Stimulated activated CD4-positive, alpha-beta T cell treated with anti-CD3 and anti-CD28 coated beads, Interleukin-2, amount 100 ng/mL, for 24 hours (primary cell): ENCODE measurements at places on chromosomes 6 and 20.

DNA sequence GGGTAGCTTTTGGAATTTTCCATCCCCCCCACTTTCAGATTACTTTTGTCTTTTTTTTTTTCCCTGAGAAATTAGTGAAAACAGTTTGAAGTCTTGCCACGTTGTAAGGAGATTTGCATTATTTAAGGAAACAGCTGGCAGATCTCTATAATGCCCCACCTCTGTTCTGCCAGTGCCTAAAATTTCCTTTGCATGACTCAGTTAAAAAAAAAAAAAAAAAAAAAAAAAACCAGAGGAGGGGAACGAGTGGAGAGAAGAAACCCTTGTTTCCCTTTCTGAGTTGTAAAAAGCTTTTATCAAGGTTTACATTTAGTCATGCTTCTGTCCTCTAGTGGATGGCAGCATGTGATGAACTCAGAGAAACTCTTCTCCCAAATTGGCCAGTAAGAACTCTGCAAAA lies 33.5 kb downstream of the CARMIL1 start:
- no peak for DNase-seq

DNA sequence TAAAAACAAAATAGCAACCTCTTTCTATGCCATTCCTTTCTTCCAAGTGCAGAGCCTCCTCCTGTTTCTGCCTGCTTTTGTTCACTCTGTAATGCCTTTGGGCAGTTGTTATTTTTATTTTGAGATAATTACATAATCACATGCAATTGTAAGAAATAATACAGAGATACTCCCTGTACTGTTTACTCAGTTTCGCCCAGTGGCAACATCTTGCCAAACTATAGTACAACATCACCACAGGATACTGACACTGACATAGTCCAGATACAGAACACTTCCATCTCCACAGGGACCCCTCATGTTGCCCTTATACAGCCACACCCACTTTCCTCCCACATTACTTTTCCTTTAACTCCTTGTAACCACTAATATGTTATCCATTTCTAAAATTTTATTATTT lies 59.7 kb downstream of the BANF2 start:
- DNase-seq: no peak

DNA sequence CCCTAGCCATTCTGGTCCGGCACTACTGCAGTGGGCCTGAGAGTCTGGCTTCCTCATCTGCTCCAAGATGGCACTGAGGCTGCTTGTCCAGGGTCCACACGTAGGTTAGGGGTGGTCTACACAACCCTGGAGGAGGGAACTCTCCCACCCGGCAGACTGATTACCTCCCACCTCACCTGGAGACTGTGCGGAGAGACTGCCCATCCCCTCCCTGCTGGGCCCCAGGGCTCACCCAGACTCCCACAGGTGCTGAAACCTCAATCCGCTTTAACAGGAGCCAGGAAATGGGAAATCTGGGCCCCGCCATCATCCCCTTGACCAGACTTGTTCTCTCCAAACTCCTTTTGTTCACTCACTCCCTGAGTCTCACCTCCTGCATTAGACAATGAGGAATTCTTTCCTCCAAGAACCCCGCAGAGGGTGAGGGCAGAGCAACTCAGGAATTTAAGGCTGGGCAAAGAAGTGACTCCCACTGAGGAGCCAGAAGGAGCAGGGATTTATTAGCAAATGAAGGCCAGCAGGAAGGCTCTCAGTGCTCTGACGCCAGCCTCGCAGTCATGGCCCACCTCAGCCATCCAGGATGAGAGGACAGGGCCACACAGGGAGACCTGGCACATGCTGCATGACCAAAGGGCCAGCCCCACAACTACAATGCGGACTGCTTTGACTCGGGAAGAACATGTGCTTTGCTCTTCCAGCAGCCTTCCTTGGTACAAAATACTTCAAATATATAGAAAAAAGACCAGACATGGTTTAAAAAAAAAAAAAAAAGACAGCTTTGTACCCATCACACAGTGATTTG lies 53.0 kb downstream of the CDK5RAP1 start:
- no peak for DNase-seq

GRCh38 chr6:24522228-24523176 lies 27.7 kb downstream of the ALDH5A1 start:
- no peak for DNase-seq

GRCh38 chr20:36847009-36847709 lies 28.8 kb upstream of the TLDC2 start:
- no peak for DNase-seq

DNA sequence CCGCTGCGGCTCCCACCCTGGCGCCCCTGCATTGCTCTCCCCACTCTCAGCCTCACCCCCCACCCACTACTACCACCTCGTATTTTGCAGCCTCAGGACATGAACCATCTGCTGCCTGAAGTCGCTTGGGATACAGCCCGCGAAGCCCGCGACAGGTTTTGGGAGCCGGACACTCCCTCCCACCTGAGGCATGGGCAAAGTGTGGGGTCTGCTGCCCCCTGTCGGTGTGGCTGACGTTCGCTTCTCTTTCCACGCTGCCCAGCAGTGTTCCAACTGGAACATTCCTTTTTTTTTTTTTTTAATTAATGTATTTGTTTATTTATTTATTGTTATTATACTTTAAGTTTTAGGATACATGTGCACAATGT lies 15.3 kb upstream of the LPA start:
- DNase-seq: no peak

DNA sequence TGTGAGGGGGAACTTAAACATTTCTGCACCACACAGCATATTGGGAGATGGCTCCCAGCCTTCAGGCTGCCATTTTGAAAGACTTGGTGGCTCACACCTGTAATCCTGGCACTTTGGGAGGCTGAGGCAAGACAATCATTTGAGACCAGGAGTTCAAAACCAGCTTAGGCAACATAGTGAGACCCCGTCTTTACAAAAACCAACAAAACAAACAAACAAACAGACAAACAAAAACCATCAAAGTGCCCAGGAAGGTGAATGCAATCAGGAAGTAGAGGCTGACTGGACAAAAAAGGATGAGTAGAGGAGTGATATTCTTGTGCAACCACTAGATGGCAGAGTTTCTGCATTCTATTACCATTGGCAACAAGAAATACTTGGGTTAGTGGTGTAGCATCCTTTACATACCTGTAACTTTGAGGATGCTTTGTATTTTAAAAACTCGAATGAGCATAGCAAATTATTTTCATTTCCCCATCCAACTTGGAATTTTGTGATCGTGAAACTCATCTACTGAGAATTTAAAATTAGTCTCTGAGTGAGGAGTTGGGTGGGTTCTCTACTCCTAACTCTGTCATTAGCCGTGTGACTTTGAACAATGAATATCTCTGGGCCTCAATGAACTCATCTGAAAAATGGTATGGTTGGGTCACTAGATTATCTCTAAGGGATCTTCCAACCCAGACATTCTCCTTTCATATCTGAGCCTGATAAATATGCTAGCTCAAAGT lies 84.4 kb downstream of the CRYBG1 start:
- no peak for DNase-seq

DNA sequence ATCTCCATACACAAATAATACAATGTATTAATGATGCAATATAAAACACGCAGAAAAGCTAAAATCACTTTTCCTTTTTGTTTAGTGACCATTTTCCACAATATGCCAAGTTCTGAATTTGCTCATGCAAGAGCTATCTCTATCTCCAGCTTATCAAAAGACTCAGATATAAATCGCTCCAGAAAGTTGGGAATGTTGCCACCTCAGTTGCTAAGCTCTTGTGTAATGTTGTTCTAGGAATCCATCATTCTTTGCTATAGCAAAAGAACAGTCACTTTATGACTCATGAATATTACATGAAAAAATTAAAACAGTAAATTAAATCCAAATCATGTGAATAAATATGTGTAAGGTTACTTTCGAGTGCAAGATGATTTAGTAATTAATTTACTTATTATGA lies 8.7 kb downstream of the PLAGL1 start:
- no peak for DNase-seq

- DNase-seq: no peak
Observed at GRCh38 chr20:22805219-22805618, 220.8 kb upstream of the FOXA2 start.

- no peak for DNase-seq
Observed at GRCh38 chr20:31845300-31845863, at the start of gene FOXS1. Gene FOXS1 (minus strand): TSS chr20:31845604. CDS start chr20:31845542, 62 bp downstream.

- no peak for DNase-seq
Observed at GRCh38 chr6:169604076-169604475, 97.8 kb downstream of the WDR27 start.

GRCh38 chr6:85591207-85591606 lies 2.5 kb downstream of the SNX14 start:
- DNase-seq: no peak

DNA sequence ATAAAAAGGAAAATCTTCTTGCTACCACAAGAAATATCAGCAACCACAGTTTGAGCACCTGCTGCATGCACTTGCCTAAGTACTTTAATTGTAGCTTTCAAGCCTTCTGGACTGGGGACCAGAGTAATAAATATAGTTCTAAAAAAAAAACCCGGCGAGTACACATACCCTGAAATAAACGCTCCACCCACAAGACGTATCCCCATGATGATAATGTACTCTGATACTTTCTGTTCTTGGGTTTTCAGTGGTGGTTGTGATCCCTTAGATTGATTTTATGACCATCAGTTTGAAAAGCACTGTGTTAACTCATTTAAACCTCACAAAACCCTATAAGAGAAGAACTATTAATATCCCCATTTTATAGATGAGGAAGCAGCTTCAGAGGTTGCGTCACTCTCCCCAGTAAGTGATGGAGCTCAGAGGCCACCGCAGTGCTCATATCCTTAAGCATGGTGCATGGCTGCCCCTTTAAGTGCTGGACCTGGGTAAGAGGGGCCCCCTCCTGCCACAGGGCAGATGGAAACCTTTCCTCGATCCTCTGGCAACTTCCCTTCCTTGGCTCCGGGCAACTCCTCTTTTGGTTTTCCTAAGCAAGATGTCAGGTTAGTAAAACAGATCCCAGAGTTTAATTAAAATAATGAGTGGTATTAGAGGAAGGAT lies 67.3 kb downstream of the KCNB1 start:
- no peak for DNase-seq

- no peak for DNase-seq
Observed at GRCh38 chr6:81169166-81169565, 583.3 kb downstream of the TENT5A start.

GRCh38 chr6:2733324-2733723 lies 17.4 kb downstream of the MYLK4 start:
- DNase-seq: no peak

- DNase-seq: no peak
Observed at GRCh38 chr6:42251911-42252637, 34.4 kb upstream of the MRPS10 start.

- DNase-seq: no peak
Observed at GRCh38 chr20:6295867-6296256, 173.0 kb upstream of the FERMT1 start.

DNA sequence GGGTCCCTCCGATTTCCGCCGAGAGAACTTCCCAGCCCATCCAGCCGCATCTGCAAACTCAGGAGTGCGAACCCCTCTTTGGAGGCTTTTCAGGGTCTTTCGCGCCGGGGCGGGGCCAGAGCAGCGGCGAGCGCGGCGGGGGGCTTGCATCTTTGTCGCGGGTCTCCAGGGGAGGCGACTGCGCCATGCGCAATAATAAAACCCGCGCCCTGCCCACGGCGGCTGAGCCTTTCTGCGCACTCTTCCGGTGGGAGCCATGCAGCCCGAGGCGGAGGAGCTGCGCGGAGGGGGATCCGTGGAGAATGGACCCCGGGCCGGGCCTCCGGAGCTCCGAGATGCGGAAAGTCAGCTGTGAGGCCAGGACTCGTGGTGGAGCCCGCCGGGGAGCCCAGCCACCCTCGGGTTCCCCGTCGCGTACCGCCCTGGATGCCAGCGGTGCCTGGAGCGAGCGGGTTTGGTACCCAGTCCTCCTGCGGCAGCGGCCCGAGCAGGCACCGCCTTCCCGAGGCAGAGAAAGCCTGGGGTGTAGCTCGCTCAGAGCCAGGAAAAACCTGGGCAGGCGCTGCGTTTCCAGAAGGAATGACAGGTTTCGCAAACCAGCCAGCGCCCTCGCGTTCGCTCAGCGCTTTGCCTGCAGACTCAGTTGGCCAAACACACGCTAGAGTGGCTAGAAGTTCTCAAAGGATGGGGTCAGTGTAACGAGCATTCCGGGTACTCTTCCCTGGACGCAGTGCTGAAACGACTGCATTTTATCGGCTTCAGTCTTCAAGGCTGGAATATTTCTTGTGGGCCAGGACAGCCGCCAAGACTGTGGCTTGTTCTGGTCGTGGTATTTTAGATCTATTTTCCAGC lies 1.2 kb downstream of the AKAP12 start:
- peak; percentile 28 for DNase-seq

DNA sequence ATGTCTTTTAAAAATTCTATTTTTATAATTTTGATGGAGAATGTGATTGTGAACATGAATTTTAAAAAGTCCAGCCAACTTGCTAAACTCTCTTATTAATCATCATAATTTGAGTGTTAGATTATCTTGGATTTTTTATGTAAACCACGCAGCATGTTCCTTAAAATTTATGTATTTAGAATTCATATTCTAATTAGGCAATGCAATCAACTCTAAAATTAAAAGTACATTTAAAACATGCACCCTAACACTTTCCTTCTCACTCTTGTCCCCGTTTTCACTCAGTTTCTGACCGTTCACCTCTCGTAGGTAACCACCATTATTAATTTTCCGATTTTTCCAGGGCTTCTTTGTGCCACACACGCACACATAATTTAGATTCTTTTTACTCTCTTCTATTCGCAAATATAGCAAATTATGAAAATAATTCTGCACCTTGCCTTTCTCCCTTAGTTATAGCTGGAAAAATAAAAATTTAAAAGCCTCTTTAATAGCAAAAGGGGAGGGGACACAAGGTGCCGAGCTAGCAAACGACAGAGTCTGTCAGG lies 329 bp upstream of the ZKSCAN3 start:
- DNase-seq: no peak

DNA sequence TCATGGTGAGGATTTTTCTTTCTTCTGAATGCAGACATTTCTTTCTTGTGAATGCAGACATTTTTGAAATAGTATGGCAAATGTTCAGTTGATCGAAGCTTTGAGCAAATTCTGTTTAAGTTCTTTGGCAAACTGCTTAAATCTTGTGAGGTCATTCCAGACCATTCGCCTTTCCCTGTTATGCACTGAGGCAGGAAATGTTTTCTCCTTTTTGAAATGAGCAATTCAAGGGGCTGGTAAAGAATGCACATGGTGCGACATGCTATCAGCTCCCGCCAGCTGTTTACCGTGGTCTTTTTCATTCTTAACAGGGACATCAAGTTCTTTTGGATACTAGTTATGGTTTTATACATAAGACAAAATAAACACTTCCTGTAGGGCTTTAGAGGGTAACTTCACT lies 112.0 kb upstream of the CCN2 start:
- DNase-seq: no peak

DNA sequence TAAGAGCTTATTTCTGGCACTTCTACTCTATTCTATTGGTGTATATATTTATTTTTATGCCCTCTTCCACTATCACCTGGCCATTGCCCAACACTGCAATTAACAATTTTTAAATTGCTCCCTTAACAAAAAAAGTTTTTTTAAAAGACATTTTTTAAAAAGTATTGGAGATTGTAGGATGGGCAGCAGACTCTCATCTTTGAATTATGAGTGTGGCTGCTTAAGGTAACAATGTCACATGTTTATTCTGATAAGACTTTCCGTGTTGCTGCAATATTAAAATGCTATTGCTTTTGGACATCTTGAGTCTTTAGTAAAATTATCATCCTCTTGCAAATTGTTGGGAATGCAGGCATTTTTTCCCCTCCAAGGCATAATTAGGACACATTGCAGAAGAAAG lies 31.4 kb downstream of the SMOC2 start:
- DNase-seq: no peak
